ENCODE measurements at places on chromosomes 6 and 20.

- no peak for DNase-seq
These were observed 52.4 kb downstream of the OPN5 start for GRCh38 chr6:47834196-47834595.

- DNase-seq, result no peak
These were observed 12.3 kb upstream of the ASF1A start for GRCh38 chr6:118881440-118882313.

- no peak for DNase-seq
These were observed 15.9 kb downstream of the GLO1 start for GRCh38 chr6:38687043-38687353.

- no peak for DNase-seq
These were observed 893.7 kb downstream of the TFAP2A start for GRCh38 chr6:9521152-9521530.

- no peak for DNase-seq
These were observed 39.2 kb upstream of the LTV1 start for GRCh38 chr6:143803769-143804568.

DNA sequence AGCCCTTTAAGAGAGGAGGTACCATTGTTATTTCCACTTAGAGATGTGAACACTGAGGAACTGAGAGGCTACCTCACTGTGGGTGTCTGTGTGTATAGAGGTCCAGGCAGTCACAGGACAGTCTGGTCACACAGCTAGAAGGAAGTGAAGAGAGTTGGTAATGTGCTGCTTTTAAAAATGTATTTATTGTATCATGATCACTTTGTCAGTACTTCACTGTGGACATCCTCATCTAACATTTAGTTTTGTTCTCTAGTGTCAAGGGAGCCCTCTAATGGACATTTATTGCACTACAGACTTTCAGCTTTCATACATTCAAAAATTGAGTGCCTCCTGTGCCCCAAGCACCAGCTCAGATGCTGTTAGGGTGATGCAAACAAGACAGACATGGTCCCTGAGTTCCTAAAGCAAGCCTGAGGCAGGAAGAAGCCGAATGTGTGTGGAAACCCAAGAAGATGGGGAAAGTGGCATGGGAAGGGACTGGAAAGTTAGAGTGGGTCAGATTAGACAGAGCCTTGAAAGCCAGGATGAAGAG lies 123.0 kb downstream of the SLC16A10 start:
- DNase-seq, result no peak

- no peak for DNase-seq
These were observed 354.5 kb upstream of the SYNCRIP start for GRCh38 chr6:85997206-85997605.

- DNase-seq, result no peak
These were observed 5.4 kb upstream of the PLAGL1 start for GRCh38 chr6:144013486-144013909.

DNA sequence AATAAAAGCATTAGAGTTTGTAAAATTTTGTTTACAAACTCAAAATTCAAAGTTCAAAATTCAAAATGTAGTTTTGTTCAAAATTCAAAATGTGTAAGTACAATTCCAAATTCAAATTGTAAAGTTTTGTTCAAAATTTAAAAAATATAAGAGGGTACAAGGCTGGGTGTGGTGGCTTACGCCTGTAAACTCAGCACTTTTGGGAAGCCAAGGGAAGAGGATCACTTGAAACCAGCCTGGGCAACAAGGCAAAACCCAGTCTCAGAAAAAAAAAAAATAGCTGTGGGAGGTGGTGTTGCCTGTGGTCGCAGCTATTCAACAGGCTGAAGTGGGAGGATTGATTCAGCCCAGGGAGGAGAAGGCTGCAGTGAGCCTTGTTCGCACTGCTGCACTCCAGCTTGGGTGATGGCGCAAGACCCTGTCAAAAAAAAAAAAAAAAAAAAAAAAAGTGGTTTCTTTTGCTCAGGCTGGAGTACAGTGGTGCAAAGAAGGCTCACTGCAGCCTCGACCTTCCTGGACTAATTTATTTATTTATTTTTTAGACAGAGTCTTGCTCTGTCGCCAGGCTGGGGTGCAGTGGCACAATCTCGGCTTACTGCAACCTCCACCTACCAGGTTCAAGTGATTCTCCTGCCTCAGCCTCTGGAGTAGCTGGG lies 5.4 kb upstream of the ZBTB12 start:
- DNase-seq, result peak; percentile 57

DNA sequence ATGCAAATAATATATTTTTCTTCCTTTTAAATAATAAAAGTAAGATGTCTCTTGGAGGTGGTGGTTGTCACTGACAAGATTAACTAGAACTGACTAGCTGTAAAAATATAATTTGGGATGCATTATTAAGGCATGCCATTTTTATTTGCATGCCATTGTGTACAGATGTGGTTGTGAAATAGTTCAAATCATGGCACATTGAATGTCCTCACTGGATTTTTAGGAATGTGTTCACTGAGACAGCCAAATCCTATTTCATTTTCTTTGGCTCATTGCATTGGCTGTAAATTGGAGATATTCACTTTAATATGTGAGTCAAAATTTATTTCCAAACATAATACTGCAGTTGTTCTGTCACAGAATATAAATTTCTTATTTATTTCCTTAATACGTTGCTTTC lies 62.3 kb downstream of the ESR1 start:
- no peak for DNase-seq

DNA sequence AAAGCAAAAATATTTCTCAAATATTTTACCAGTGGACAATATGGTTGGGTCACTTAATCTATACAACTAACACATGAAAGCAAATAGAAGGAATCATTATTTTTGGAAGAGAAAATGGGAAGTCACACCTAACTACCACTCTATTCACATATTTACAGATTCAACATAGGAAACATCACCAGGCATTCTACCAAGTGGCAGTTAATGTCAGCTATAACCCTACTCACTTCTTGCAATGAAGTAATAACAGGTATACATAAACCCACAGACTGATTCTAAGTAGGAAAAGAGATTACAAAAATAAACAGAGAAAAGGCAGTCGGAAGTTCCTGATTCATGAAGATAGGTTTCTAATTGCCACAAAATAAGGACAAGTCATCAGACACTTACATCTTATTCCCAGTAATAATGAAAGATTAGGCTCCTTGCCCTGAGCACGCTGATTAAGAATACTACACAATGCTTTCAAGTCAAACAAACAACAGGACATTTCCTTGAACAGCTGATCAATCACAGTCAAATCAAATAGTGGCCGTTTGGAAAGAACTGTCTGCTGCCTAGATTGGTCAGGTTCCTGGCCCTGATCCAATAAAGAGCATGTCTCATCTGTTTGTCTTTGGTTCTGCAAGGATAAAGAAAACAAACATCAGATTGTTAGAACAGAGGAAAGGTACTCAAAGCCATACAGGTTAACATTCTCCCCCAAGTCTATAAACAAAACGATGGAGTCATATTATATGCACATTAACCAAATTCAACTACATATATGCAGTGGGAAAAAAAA lies 79.2 kb upstream of the PLN start:
- DNase-seq, result no peak

Measured in SIG-M5 (cell line).